ENCODE measurements at places on chromosomes 4 and X.

DNA sequence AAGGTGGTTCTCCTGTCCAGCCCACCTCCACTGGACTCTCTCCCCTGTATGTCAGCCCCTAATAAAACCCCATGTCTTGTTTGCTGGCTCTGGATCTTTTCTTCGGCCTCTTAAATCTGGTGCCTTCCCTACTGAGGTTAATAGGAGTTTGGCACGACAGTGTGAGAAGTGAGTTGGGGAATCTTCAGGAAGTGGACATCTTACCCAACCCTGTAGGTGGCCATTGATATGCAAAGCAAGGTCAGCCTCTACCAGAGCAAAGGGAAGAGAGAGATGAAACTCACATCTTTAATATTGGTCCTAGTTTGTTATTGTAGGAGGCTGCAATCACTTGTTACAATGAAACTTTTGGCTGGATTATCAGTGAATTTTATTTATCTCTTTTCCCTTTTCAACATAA lies 111.7 kb downstream of the CHRDL1 start:
- no peak for DNase-seq

GRCh38 chr4:41533680-41534079 lies 4.3 kb upstream of the LIMCH1 start:
- DNase-seq: no peak

GRCh38 chr4:183507925-183508696 lies 3.3 kb downstream of the ING2 start:
- DNase-seq: no peak

DNA sequence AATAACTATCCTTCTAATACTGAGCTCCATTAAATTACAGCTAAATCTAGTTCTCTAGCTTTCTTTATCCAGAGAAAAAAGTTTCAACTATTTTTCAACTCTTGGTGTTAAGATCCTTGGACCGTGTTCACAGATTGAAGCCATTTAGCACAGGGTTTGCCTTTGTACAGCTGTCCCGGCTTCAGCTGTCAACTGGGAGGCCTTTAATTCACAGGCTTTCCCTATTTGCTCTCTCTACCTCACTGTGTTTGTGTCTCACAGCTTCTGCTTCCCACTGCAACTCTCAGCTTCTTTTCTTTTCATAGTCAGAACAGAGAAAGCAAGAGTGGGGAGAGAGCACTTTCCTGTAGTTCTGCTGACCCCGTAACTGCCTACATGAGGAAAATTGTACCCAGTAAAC lies 76.9 kb upstream of the SMAD1 start:
- no peak for DNase-seq

DNA sequence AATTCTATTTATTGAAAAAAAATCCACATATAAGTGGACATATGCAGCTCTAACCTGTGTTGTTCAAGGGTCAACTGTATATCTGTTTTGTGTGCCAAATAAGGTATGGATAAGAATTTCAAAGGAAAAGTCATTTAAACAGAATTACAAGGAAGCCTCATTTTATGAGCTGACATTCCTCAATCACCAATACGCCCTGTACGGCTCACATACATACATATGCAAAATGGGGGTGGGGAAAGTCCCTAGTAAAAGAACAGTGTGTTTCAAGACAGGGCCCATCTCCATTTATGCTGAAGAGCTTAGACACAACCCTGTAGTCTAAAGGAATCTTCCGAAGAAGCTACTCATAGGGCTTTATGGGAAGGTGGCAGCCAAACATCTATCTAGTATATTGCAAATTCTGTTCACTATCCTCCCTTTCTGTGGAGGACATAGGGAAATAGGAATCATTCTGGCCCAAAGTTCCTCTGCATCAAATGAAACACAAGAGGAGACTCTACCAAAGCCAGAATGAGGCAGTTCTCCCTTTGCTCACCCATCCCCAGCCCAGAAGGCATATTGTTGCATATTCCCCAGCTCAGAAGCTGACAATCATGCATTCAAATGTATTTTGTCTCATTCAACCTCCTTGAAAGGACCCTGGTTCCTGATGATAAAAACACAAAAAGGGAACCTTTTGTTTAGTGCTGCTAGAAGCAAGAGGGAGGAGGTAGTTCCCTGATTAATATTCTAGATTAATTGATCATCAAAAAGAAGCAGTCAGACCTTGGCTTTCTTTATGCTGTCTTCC lies 13.7 kb upstream of the ZBTB33 start:
- DNase-seq: no peak

GRCh38 chrX:110733166-110733565 lies 62.5 kb downstream of the CHRDL1 start:
- no peak for DNase-seq

DNA sequence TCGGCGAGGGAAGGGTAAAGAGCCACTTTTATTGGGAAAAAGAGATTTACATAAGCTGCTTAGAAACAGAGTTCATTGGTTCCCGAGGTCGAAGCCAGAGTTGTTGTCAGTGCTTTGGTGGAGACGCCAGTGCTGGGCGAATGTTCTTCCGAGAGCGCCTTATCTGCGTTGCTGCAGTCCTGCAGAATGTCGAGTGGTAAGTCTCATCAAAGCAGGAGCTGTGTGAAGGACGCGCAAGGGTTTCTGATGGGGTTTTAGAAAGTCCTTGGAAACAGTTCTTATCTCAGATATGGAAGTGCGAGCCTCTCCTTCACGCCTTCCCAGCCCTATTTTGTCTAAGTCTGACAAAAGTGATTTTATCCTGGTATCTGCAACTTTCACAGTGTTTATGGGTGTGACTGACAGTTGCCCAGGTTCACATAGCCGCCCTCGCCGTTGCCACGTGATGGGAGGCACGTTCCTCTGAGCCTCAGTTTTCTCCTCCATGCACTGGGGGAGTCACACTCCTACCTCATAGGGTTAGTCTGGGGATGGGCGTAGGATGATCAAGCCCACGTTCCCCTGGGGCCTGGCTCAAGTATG lies 47.3 kb upstream of the NSG1 start:
- no peak for DNase-seq

- no peak for DNase-seq
Measured at GRCh38 chr4:6373541-6374410, 98.6 kb downstream of the PPP2R2C start.

DNA sequence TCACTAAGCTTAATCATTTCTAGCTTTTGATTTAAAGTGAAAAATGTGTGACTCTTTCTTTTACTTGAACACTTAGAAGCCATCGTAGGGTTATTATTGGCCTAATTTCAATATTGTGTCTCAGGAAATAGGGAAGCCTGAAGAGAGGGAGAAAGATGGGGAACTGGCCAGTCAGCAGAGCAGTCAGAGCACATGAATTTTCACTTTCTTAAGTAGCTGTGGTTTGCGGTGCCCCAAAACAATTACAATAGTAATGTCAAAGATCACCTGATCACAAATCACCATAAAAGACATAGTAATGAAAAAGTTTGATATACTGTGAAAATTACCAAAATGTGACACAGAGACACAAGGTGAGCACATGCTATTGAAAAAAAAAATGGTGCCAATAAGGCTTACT lies 45.5 kb downstream of the CENPC start:
- no peak for DNase-seq

- no peak for DNase-seq
Measured at GRCh38 chrX:70444326-70444945, at the start of gene DLG3. Gene DLG3, plus strand, starts transcription at chrX:70444835. Its CDS starts 367 bp downstream, at chrX:70445202.

GRCh38 chr4:55173580-55173979 lies 48.2 kb upstream of the KDR start:
- no peak for DNase-seq

- DNase-seq: no peak
Measured at GRCh38 chr4:16205298-16206164, 20.7 kb downstream of the TAPT1 start.

GRCh38 chr4:41701983-41702382 lies 46.5 kb downstream of the PHOX2B start:
- no peak for DNase-seq

- DNase-seq: no peak
Measured at GRCh38 chrX:2374086-2374485, 126.7 kb downstream of the DHRSX start.

DNA sequence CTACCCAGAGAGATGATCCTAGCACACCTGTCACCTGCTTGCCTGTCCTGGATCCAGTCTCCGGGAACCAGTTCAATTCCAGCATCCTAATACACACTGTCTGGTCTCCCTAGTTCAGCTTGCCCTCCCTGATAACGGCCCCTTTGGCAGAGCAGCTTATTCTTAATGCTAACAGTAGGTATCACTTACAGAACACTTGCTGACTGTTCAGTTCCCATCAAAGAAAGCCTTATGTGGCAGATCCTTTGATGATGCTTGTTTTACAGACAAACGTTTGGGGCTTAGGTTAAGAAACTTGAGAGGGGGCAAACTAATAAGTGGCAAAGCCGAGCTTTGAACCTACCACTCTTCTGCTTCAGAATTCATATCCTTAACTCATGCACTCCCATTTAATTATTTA lies 890 bp downstream of the RASSF6 start:
- no peak for DNase-seq

DNA sequence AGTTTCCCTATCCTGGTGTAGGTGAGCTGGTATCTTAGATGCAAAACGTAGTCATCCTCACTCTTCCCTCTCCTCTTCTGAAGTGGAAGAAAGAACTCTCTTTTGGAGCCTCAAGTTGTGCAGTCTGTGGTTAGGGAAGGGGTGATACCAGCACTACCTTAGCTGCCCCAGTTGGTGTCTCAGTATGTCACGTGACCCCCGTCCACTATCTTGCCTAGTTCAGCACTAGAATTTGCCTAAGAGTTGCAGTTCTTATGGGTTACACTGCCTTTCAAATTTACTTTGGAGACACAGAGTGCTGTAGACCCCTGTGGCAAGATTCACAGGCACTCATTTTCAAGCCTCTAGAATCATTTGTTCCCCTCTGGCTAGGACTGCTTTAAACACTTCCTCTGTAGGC lies 322.8 kb upstream of the EDA2R start:
- DNase-seq: no peak

GRCh38 chrX:153365670-153366069 lies 31.7 kb downstream of the ZNF275 start:
- no peak for DNase-seq

DNA sequence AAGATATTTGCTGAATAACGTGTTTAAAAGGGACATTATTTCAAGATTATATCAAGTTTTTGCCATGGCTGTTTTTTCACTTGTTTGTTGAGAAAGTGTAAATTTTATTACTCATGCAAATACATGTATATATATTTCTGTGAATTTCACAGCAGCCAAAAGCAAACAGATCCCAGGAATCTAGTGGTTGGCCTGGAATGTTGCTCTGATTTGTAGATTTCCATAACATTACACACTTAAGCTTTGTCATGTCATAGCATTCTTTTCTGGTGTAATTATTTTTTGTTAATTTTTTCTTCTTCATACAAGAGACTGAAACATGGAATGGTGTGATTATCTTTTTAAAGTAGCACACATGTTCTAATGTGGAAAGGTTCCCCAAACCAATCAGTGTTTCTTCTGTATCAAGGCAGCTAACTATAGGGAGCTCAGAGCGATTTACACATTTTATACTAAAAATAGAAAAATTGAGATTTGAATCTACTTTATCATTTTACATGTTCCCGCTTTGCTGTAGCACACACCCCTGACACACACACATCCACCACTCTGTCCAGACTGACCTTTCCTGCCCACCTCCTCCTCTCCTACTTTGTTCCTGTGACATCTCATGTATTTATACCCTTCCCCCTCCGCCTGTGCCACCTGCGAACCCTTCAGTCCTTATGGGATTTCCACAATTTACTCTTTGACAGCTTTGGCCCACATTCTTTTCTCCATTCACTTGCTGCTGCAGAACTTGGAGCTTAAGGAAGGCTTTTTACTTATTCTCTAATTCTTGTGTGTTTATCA lies 20.3 kb downstream of the RUFY3 start:
- DNase-seq: no peak

GRCh38 chrX:39811376-39811775 lies 286.4 kb downstream of the BCOR start:
- no peak for DNase-seq

DNA sequence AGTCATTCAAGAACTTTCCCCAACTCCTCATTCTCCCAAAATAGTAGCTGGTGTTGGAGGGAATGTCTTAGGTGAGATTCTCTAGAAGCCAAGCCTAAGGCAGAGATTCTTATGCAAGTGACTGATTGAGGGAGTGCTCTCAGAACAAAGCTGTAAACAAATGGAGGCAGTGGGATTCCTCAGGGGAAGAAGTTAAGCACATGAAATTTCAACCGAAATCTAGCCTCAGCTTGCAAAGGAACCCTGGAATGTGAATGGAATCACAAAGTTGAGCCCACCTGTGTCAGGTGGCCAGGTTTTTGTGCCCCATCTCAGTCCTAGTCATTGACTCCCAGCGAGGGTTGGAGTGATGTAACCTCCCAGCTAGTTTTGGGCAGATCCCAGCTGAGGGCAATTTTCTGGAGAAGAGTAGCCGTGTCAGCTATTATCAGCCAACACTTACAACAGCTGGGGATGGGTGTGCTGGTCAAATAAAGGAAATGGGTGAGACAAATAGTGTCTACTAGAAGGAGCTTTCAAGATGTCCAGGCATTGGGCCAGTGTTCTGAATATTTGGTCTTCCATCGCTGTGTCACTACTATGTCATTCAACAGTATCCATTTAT lies 29.7 kb upstream of the FGF2 start:
- no peak for DNase-seq

GRCh38 chrX:71989768-71990426 lies 79.3 kb downstream of the NHSL2 start:
- no peak for DNase-seq

GRCh38 chr4:2338754-2339457 lies 77.0 kb upstream of the MXD4 start:
- no peak for DNase-seq

GRCh38 chrX:14496674-14497073 lies 32.7 kb upstream of the GLRA2 start:
- DNase-seq: no peak

DNA sequence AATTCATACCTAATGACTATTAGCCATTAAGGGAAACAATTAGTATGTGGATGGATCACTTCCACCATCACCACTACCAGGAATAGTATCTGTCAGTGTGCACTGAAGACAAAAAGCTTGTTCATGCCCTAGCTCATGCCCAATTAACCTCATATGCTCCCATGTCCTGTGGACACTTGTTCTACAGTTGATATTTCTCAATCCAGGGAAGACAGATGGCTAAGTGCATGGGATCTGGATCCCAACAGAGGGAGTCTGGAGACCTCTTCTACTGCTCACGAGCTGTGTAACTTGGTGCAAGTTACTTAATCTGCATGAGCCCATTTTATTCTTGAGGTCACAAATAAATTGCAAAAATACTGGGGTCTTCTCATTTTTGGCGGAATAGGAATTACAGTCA lies 23.7 kb downstream of the AMOT start:
- no peak for DNase-seq

DNA sequence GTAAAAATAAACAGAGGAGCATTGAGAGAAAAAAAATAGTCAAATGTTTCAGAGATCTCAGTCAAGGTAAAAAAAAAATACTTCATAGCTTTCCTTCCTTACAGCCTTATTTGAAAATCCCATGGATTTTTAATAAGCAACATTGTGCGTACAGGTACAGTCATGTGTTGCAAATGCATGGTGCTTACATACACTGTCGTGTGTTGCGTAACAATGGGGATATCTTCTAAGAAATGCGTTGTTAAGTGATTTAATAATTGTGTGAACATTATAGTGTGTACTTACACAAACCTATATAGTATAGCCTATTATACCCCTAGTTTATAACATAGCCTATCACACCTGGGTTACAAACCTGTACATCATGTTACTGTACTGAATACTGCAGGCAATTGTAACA lies 172.0 kb downstream of the UGT8 start:
- DNase-seq: no peak

Measured in SHP77 treated with DMSO at 0.1 percent for 48 hours (cell line).